ENCODE measurements at places on chromosomes 2 and 18. TPM values are rescaled to one million over a fixed set of nuclear protein-coding genes. Genes with fewer than 3 reads are reported as not detected.

DNA sequence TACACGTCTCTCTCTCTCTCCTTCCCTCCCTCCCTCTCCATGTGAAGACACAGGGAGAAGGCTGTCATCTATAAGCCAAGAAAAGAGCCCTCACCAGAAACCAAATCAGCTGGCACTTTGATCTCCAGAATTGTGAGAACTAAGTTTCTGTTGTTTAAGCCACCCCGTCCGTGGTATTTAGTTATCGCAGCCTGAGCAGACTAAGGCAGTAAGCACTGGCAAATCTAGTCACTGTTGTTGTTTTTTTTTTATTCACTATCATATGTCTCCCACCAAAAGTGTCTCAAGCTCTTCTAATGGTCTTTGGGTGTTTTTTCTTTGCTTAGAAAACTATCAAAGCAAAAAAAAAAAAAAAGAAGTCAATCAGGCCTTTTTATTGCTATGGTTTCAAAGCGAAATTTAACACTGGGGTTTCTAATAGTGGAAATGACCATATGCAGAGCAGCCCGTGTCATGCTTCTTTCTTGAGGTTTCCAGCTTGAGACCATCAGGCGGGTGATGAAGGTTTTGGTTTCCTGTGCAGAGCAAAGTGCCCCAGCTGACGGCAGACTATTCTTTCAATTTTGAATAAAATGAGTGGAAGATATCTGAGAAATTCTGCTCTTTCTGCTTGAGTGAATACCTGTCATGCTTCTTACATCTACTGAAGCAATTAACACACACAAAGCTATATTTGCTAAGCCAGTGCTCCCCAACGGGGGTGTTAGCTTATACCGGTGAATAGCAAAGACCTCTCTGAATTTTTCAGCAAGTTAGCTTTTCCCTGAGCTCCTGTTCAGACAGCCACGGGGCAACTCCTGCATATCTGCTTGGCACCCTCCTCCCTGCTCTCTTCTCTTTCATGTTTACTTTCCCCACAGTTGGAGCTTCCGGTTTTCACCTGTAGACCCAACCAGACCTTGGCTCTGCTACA is 394.1 kb upstream of the ATP5MC3 start:
- DNase-seq, result peak; percentile 73

- no peak for DNase-seq
Observed at GRCh38 chr2:107322416-107322815, 436.4 kb upstream of the ST6GAL2 start.

GRCh38 chr2:49972699-49973098 is 818.4 kb upstream of the FSHR start:
- DNase-seq, result no peak

- DNase-seq, result peak; percentile 60
Observed at GRCh38 chr2:240441326-240441992, 6.0 kb downstream of the GPC1 start.

- no peak for DNase-seq
Observed at GRCh38 chr18:24868311-24868710, 407.9 kb downstream of the HRH4 start.

GRCh38 chr18:2894841-2895370 is 48.1 kb downstream of the EMILIN2 start:
- no peak for DNase-seq

DNA sequence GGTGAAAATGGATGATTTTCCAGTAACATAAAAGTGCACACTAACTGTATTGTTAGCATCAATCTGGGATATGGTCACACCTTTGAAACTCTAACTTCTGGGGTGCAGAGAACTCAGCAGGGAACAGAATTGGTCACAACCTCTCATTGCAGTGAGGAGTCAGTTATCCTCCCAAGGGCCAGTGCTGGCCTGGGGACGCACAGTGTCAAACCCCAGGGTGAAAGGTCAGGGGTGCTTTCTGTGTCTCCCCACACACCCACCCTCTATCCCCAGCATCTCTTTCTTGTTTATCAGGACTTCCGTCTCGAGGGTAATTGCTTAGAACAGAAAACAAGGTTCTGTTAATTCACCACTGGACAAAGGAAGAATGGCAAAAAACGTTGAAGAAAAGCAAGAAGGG is 208.7 kb downstream of the DLGAP1 start:
- DNase-seq, result no peak

DNA sequence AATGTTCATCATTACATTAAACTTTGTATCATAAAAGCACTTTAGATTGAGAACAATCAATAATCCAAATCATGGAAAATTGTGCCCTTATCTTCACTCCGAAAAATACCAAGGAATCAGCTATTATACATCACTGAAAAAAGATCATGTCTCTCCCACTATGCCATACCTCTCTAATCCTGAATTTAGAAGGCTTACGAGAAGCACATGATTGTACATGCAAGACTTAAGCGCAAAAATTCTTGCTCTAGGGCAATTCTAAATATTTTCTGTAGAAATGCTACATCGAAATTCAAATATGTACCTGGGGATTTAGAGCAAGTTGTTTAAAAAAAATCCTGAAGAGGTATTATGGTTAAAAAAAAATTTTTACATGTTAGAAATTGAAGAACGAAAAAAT is 1.3 kb downstream of the CYTIP start:
- DNase-seq, result no peak

TFCP2L1 gene
- 5.8 TPM for total RNA-seq

REG1B gene
- total RNA-seq, result not detected

All from tongue (tissue), 3 donors.